Calu3 (cell line): ENCODE measurements at places on chromosomes 6 and 20.

DNA sequence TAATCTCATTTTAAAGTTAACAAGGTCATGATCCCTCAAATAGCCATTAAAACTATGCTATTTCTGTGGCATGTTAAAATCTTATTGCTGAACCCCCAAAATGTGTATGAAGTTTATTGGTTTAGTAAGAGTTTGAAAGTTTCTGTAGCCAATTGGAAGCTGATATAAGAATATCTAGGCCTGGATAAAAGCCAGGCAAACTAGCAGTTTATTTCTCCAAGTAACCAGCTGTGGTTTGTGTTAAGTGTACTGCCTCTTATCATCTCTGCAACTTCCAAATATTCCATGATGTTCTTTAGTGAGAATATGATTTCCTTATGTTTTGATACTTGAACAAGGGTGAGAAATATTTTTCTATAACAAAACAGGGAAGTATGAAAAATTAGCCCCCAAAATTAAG, 76.7 kb downstream of the PRSS35 start:
- DNase-seq = no peak

DNA sequence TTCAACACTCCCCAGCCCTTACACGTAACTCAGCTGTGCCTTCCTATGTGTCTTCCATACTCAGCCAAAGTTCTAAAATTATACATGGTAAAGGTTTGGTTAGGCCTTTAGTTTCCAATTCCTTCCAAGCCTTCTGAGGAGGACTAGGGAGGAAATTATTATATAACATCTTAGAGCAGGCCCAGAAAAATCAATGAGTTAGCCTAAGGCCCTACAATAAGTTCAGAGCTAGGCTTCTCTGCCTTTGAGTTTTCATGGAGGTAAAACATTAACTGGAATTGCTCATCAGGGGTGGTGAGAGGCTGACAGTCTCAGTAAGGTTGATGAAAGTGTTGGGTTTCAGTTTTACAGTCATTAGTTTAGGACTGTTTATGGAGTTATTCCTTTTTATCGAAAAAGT, 286.0 kb downstream of the ADGB start:
- no peak for DNase-seq

DNA sequence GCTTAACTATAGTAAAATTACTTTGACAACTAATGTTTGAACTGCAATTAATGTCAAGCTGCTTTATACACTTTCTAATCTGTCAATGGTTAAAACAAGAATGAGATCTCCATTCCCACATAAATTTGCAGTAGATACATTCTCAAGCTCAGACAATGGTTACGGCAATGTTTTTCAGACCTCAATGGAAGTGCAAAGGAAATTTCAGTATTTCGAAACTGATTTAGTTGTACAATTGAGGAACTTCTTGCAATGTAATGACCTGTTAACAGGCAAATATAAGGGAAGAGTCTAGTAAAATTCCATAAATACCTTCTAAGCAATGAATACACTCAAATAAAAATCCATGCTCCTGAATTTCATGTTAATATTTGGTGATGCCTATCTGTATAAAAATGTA, 94.7 kb downstream of the ADTRP start:
- DNase-seq = no peak

- DNase-seq = no peak
These were observed 45.2 kb upstream of the LY86 start for GRCh38 chr6:6543181-6543879.

GRCh38 chr6:16243055-16243454, 4.7 kb downstream of the GMPR start:
- no peak for DNase-seq

DNA sequence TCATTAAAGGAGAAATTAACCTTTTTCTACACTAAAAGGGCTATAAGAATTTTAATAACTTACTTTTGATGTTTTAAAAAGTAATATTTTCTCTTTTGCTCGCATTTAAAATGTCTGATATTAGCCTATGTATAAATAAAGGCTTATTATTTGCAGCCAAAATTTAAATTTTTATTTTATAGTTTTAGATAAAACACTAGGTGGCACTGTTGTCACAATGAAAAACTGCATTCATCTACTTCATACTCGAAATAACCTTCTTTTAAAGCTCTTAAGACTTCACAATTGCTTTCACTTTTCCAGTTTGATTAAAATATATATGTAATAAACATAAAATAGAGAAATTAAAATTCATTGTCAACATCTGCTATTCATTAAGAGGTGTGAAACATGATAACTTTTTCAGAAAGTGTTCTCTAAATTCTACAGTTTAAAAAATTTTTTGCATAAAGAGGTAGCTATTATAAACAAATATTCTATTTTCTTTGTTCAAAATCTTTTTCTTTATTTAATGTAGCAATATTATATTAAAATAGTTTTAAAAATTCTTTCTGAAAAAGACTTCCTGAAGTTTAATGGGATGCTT, 78.8 kb upstream of the DEFB112 start:
- DNase-seq = no peak

DNA sequence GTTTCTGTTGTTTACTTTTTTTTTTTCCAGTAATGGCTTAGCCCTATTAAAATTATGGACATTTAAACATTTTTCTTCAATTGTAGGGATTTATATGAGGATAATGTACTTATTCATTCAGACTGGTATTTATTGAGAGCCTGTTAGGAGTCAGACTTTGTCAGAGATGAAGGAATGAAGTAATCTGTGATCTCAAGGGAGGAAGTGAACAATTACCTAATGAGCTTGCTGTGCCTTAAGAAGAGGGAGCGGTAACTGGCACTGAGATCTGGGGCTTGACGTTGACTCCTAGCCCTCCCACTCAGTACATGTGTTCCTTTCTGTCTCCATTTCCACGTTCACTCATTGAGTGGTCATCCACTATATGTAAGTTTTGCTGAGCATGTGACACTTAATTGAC, 12.6 kb downstream of the AFDN start:
- no peak for DNase-seq

DNA sequence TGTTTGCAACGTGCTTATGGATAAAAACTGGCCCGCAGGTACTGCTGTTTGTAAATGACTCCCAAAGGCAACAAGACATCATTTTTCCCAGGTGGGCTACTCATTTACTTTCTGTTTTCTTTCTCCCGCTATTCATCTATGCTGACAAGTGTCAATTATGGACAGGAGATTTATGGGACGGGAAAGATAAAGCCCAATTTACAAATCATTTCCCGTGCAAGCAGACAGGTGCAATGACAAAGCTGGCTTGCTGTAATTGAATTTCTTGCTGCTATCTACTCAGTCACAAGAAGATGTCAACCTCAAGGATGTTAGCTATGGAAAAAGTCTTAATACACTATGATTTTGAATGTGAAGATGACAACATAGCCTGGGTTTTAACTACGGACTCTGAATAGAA, 125.5 kb downstream of the EPHA7 start:
- DNase-seq = no peak

- DNase-seq = no peak
These were observed 277.7 kb downstream of the ADGB start for GRCh38 chr6:146876271-146877151.
